ENCODE measurements at places on chromosomes 13 and 19. TPM values are rescaled to one million over a fixed set of nuclear protein-coding genes. Genes with fewer than 3 reads are reported as not detected.
A peak's percentile ranks its signal among the peaks of the same experiment; 100 is the strongest.

DNA sequence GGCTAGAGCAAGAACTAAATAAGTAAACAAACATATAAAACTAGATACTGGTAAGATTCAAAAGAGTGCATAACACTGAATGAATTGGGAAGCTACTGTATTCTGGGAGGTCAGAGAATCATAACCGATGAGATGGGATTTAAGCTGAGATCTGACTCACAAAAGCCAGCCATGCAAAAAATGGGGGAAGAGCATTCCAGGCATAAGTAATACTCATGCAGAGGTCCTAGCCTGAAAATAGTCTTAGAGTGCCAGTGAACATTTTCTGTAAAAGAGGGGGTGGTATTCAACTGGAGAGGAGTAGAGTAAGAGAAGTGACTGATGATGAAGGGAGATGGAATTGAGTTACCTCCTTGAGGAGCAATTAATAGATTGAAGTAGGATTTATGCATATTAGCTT, 872.0 kb upstream of the GPC6 start:
- no peaks in the 10 kb centered on the region for H3K27me3 ChIP-seq
- H3K36me3 ChIP-seq, result no peaks in the 10 kb centered on the region
- no peak overlapping the region for H3K27ac ChIP-seq
- H3K4me3 ChIP-seq, result no peak overlapping the region

DNA sequence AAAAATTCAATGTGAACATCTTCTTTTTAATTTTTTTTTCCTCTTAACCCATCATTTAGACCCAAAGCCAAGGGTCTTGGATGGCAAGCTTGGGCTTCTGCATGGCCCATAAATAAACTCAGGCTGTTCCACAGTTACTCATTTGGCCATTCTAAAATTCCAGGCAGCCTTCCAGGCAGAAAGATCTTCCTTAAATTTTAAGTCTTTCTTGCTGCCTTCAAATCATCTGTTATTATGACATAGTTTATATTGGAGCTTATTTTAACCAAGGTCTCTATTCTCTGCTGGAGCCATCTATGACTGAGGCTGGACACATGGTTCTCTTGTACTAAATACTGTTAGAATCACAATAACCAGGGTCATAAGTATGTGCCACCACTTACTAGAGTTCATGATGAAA, 317.3 kb upstream of the MAB21L1 start:
- DNase-seq, result no peak
- H3K27ac ChIP-seq, result no peak overlapping the region
- no peak overlapping the region for H3K4me3 ChIP-seq
- no peaks in the 10 kb centered on the region for H3K27me3 ChIP-seq
- no peaks in the 10 kb centered on the region for H3K4me1 ChIP-seq

GNG8 gene
- 4.5 TPM for total RNA-seq

MPND gene
- 14.3 TPM for total RNA-seq

RASAL3 gene
- 6.3 TPM for total RNA-seq

NUP62 gene
- 39.8 TPM for total RNA-seq

GRCh38 chr19:8811315-8812172, 20.6 kb downstream of the ZNF558 start:
- no peak for DNase-seq
- no peaks in the 10 kb centered on the region for H3K27me3 ChIP-seq
- no peak overlapping the region for H3K4me3 ChIP-seq

IL17D gene
- 9.2 TPM for total RNA-seq

- no peaks in the 10 kb centered on the region for H3K4me1 ChIP-seq
- no peaks in the 10 kb centered on the region for H3K27me3 ChIP-seq
These were observed 221.9 kb downstream of the LIG4 start for GRCh38 chr13:107993239-107993949.

FFAR2 gene
- total RNA-seq, result 2.0 TPM

- H3K27me3 ChIP-seq, result no peaks in the 10 kb centered on the region
- peaks cover 2% of the 10 kb centered on the region for H3K4me1 ChIP-seq
- no peaks in the 10 kb centered on the region for H3K36me3 ChIP-seq
- peak; percentile 88 for DNase-seq
These were observed 99.2 kb downstream of the GNG7 start for GRCh38 chr19:2603334-2603733.

GRCh38 chr19:37872383-37872782, 34.0 kb downstream of the WDR87 start:
- no peaks in the 10 kb centered on the region for H3K36me3 ChIP-seq
- DNase-seq, result no peak
- no peak overlapping the region for H3K4me3 ChIP-seq
- no peaks in the 10 kb centered on the region for H3K27me3 ChIP-seq

GRCh38 chr13:20219577-20219976, 12.5 kb downstream of the GJB6 start:
- H3K36me3 ChIP-seq, result no peaks in the 10 kb centered on the region
- no peak overlapping the region for H3K27ac ChIP-seq
- H3K27me3 ChIP-seq, result peaks cover 1% of the 10 kb centered on the region
- DNase-seq, result no peak
- no peaks in the 10 kb centered on the region for H3K4me1 ChIP-seq

DNA sequence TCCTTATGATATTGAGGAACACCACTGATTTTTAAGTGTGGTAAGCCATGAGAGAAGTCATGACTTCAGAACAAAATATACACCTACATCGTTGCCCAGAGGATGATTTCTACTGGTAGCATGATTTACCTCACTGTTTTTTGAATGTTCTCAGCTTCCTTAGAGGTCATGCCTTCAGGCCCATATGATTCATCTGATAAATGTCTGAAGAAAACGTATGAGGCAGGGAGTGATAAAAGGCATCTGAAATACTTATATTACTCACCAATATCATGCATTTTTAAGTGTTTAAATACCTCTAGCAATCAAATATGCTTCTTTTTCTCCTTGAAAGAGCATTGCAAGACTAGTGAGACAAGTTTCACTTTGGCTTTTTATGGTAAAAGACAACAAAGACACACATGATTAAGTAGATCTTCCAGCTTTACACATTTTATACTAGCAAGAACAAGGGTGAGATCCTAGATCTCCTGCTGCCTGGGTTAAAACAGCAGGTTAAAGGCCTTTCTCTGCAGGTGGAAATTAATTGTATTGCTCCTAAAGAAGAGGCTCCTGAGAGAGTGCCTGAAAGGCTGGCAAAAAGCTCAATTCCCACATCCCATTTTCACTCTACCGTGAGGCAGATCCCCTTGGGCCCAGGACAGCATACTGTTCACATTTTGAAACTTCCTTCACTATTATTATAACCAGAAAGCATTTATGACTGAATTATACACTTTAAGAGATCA, 432.4 kb downstream of the SLITRK1 start:
- no peaks in the 10 kb centered on the region for H3K36me3 ChIP-seq
- H3K27me3 ChIP-seq, result no peaks in the 10 kb centered on the region
- no peaks in the 10 kb centered on the region for H3K4me1 ChIP-seq
- no peak for DNase-seq

LRRC4B gene
- 5.7 TPM for total RNA-seq

DNA sequence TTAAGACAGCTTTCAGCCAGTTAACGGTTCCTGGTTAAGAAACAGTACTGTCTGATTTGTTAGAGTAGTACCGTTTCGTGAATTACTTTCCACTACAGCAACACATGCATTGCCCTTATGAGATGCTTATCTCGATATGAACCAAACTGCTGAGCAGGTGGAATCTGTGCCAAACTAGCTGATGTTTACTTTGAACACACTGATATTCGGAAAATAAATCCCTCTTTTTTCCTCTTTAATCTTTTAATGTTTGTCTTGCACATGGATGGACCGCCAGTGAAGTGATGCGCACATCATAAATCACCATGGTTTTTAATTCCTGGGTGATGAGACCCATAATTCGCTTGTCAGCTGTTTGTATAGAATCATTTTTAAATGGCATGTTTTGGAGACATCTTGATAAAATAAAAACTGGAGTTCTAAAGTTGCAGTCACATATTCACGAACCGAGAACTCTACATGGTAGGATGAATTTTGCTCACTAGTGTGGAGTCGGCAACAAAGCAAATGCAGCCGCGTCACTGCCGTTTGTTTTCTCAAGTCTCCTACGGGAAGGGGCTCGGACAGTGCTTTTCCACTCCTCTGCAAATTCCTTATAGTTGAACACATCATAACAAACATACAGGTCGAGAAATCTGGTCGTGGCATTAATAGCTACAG, 1.1 kb downstream of the GJA3 start:
- H3K4me3 ChIP-seq, result no peak overlapping the region
- DNase-seq, result no peak
- H3K27me3 ChIP-seq, result no peaks in the 10 kb centered on the region
- H3K27ac ChIP-seq, result no peak overlapping the region
- no peaks in the 10 kb centered on the region for H3K4me1 ChIP-seq

ZNF559 gene
- 31.1 TPM for total RNA-seq

GRCh38 chr13:35392768-35393167, 83.7 kb downstream of the MAB21L1 start:
- DNase-seq, result no peak
- no peak overlapping the region for H3K27ac ChIP-seq
- H3K4me3 ChIP-seq, result no peak overlapping the region
- H3K36me3 ChIP-seq, result no peaks in the 10 kb centered on the region
- no peaks in the 10 kb centered on the region for H3K27me3 ChIP-seq

CYP4F3 gene
- 0.71 TPM for total RNA-seq

ATP13A1 gene
- 53.6 TPM for total RNA-seq

- H3K27me3 ChIP-seq, result no peaks in the 10 kb centered on the region
- no peaks in the 10 kb centered on the region for H3K36me3 ChIP-seq
These were observed 647 bp upstream of the KLF12 start for GRCh38 chr13:74134777-74135325.

GPR32 gene
- total RNA-seq, result not detected

- no peak for DNase-seq
- no peak overlapping the region for H3K4me3 ChIP-seq
- no peaks in the 10 kb centered on the region for H3K4me1 ChIP-seq
- H3K27me3 ChIP-seq, result no peaks in the 10 kb centered on the region
- H3K27ac ChIP-seq, result no peak overlapping the region
These were observed 21.8 kb downstream of the ZNF77 start for GRCh38 chr19:2922987-2923386.

DNA sequence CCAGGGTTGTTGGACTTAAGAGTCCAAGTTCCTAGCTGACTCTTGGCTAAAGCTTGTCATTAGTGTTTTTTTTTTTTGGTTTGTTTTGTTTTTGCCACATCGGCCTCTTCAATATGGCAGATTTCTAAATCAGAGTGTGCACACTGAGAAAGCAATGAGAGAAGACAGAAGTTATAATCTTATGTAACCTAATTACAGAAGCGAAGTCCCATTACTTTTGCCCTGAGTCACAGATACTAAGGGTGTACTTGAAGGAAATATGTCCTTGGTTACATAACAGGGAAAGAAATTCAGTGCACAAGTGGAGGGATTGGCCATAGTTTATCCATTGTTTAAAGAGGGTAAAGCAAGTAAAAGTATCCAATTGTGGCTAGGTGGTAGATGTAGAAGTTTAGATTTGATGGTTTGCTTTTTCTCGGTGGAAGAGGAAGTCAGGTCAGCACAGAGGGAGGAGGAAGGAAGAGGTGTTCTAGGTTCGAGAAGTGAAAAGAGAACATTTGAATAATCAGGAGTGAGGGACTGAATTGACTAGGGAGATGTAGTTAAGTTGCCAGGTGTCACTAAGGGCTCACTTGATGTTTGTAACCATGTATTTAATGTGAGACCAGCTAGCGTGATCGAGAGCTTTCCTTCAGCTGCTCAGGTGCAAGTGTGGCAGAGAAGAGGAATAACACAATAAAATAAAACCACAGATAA, 12.2 kb downstream of the GTF2F2 start:
- H3K27me3 ChIP-seq, result no peaks in the 10 kb centered on the region
- no peak overlapping the region for H3K27ac ChIP-seq
- H3K4me1 ChIP-seq, result no peaks in the 10 kb centered on the region
- H3K4me3 ChIP-seq, result no peak overlapping the region

- no peaks in the 10 kb centered on the region for H3K36me3 ChIP-seq
- no peaks in the 10 kb centered on the region for H3K27me3 ChIP-seq
- no peaks in the 10 kb centered on the region for H3K4me1 ChIP-seq
- no peak overlapping the region for H3K4me3 ChIP-seq
These were observed 11.6 kb upstream of the DCLK1 start for GRCh38 chr13:36142735-36143134.

OSCAR gene
- 4.4 TPM for total RNA-seq

ZIM2 gene
- total RNA-seq, result 0.32 TPM

GRCh38 chr13:87810920-87811344, 139.8 kb downstream of the SLITRK5 start:
- no peak overlapping the region for H3K4me3 ChIP-seq
- no peaks in the 10 kb centered on the region for H3K27me3 ChIP-seq
- no peaks in the 10 kb centered on the region for H3K4me1 ChIP-seq
- DNase-seq, result no peak
- no peaks in the 10 kb centered on the region for H3K36me3 ChIP-seq

DNA sequence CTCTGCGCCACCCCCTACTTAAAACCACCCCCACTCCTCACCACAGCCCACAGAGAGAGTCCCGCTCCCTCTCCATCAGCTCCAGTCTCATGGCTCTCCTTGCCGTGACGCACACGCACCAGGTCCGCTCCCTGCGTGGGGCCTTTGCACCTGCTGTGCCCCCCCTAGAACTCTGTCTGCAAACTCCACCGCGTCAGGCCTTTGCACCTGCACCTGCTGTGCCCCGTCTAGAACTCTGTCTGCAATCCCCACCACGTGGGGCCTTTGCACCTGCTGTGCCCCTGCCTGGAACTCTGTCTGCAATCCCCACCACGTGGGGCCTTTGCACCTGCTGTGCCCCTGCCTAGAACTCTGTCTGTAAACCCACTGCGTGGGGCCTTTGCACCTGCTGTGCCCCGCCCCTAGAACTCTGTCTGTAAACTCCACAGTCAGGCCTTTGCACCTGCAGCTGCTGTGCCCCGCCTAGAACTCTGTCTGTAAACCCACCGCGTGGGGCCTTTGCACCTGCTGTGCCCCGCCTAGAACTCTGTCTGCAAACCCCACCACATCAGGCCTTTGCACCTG, 4.2 kb downstream of the SHC2 start:
- no peak overlapping the region for H3K27ac ChIP-seq
- no peaks in the 10 kb centered on the region for H3K4me1 ChIP-seq
- H3K36me3 ChIP-seq, result no peaks in the 10 kb centered on the region
- H3K27me3 ChIP-seq, result no peaks in the 10 kb centered on the region
- no peak for DNase-seq

KIR3DL1 gene
- not detected for total RNA-seq

DNA sequence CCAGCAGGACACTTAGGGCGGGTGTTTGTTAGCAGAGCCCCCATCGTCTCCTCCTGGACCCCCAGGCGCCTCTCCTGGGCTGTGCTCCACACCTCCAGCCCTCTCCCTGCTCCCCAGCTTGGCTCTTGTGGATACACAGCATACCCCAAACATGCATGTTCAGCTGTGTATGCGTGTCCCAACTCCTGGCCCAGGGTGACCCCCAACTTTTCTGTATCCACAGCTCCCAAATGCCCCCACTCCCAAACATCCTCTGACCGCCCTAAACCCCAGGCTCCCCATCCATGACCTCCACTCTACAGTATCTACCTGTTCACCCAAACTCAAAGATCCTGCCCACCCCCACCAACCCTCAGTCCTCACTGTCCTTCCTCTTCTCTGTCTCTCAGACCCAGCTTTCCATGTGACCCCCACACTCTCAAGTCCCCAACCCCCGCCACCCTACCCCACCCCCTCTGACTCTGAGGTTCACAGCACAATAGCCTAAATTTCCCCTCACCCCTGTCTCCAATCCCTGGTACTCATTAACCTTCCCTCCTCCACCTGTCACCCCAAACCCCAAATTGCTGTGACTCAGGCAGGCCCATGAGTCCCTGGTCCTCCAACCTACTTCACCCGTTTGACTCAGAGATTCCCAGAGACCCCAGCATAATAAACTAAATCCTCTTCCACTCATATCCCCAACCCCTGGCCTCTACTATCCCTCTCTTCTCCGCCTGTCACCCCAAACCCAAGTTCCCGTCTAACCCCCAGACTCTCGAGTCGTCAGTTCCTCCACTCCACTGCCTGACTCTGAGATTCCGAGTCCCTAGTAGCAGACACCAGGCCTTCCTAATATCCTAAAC, 968 bp downstream of the UBE2M start:
- DNase-seq, result peak; percentile 55
- H3K4me3 ChIP-seq, result peak overlapping the region; percentile 65
- H3K27me3 ChIP-seq, result no peaks in the 10 kb centered on the region
- H3K4me1 ChIP-seq, result no peaks in the 10 kb centered on the region
- no peaks in the 10 kb centered on the region for H3K36me3 ChIP-seq

Data from aorta (tissue), 5 donors.